ENCODE measurements at places on chromosomes 16 and 17.

GRCh38 chr17:15109608-15110007 is 155.5 kb downstream of the PMP22 start:
- DNase-seq = no peak

DNA sequence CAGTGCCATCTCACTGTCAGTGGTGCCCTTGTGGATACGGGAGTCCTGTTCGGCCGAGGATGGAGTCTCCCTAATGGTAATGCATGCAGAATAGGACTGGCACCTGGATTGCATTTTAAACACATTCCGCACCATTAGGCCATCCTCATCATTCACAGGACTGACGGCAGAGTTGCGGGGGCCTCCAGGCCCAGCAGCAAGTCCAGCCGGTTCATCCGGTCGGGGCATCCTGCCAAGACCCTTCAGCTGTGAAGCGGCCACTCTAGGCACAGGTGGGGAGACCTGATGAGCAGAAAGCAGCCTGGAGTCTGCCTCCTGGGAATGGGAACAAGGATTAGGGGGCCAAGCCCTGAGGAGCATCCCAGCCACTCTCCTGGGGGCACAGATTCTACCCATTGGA is 90.3 kb upstream of the XYLT1 start:
- DNase-seq = no peak

GRCh38 chr17:61352781-61353491 is 46.7 kb upstream of the TBX2 start:
- no peak for DNase-seq

GRCh38 chr17:36647636-36648035 is 46.3 kb downstream of the MRM1 start:
- no peak for DNase-seq

DNA sequence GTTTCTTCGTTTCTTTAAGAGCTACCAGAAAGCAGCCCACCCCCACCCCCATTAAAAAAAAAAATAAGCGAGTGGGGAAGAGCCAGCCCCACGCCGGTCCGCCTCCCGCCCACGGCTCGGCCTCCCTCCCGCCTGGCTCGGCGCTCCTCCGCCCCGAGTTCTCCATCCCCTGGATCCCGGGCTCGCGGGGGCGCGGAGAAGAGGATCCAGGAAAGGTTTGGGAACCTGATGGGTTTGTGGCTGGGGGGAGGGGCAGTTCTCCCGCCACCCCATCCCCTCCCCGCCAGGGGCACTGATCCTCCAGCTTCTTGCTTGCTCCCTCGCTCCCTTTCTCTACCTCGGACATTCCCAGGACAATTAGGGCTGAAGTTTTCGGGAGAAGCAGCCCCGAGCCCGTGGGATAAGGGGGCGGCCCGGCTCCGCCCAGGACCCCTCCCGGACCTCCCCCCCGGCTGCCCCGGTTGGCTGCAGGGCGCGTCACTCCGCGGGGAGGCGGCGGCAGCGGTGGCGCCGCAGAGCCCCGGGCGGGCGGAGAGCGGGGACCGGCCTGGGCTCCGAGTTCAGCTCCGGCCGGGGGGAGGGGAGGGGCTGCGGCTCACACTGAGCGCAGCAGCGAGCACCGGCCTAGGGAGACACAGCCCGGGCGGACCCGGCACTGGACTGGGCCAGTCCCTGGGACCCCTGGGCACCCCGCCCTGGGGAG is 1.0 kb upstream of the SALL1 start:
- DNase-seq = no peak

GRCh38 chr17:77892031-77892430 is 66.5 kb upstream of the TNRC6C start:
- no peak for DNase-seq

GRCh38 chr17:81523402-81524038 is 4.7 kb upstream of the FSCN2 start:
- no peak for DNase-seq

DNA sequence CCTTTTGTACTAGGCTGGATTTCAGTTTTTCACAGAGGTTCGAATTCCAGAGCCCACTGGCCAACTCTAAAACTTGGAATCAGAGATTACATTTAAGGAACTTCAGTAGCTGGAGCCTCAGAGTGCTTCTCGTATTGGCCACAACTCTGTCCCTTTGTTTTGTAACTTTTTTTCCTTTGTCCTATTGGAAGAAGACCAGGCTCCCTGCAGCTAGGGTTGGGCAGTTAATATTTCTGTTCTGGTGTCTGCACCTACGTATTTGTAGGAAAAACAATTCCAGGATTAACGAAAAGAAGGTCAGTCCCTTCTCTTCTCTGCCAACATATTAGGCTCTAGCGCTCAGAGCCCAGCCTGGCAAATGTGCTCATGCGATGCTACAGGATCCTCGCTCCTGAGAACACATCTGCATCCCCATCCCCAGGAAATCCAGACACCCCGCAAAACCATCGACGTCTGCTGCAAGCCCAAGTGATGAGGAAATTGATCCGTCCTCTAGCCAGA is 1.9 kb downstream of the CDH11 start:
- no peak for DNase-seq

DNA sequence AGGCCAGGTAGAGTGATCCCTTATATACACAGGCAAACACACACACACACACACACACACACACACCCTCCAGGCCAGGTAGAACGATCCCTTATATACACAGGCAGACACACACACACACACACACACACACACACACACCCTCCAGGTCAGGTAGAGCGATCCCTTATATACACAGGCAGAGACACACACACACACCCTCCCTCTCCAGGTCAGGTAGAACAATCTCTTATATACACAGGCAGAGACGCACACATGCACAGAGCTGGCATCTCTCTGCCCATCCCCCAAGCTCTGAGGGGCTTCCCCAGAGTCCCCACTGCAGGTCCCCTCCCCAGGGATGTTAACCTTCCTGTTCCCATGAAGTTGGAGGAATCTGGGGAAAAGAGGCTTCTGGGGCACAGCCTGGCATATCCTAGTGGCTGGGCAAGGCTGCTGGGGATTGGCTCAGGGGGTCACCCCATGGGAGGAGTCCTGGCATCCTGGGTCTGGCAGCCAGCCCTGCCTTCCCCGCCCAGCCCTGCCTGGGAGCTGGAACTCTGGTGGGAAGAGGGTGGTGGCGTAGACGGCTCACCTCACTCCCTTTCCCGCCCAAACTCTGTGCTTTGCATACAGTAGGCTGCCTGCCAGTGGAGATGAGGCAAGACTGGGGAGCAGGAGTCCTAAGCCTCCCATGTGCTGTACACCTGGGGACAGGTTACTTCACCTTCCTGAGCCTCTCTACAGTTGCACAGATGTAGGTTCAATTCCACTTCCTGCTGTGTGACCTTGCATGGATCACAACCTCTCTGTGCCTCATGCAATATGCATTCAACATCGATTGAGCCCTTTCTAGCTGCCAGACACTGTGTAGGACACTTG is 41.8 kb downstream of the TEKT5 start:
- no peak for DNase-seq

DNA sequence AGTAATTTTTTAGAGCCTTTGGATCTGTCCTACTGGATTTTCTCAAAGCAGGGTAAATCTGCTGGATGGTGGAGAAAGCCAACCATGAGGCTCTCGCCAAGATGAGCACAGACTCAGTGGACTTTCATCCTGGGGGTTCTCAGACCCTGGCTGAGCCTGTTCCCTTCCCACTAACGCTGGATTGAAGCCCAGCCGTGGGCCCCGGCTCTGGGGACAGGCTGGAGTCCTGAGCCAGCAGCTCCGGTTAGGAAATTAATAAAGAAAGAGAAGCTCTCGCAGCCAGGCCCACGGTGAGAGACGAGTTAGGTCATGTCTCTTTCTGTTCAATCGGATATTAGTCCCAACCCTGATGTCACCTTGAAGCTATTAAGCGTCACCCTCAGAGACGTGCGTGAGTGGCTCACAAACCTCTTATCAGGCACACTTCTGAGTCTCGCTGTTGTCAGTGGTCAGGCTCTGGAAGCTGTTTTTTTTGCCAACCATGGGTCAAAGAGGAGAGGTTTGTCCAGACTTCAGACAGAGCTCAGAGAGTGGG is 27.1 kb downstream of the MEOX1 start:
- no peak for DNase-seq

DNA sequence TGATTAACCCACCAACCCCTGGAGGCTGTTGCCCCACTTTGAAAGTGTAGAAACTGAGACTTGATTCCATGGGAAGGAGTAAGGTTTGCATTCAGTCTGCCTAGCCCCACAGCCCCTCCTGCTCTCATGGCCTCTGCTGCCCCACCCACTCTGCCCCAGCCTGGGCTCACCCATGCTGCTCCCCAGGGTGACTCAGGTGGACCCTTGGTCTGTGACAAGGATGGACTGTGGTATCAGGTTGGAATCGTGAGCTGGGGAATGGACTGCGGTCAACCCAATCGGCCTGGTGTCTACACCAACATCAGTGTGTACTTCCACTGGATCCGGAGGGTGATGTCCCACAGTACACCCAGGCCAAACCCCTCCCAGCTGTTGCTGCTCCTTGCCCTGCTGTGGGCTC is 6.5 kb downstream of the PRSS41 start:
- no peak for DNase-seq

DNA sequence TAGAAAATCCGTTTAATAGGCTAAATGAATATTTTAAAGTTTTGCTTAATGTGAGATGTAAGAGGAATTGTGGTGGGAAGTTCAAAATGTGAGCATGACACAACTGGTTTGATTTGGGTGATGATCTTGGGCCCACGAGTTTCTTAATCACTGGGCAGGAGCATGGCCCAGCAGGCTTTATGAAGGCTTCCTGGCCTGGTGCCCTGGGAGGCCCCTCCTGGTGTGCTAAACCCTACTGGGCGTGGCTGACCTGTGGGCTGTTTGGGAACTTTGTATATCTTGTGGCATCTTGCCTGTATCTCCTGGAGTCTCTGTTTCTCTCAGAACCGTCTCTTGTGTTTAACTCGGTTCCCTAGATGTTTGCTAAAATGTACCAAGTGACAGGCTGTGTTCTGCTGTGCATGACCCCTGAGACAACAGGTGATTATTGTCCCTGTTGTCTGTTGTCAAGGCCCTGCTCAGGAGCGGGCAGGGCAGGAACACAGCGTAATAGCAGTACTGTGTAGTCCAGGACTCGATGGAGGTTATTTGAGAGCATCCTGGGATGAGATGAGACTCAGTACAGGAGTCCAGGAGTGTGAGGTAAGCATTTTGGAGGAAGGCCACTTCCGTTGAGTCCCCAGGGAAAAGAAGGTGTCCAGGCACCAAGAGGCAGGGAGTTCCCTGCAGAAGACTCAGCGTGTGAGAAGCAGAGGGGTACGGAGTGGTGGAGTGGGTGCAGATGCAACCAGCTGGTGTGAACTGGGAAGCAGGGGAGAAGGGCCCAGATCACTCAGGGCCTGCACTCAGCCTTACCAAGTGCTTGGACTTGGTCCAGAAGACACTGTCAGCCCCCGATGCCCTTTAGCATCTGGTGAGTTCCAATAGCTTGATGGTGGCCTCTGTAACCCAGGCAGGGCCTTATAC is 48.5 kb downstream of the B9D1 start:
- no peak for DNase-seq

DNA sequence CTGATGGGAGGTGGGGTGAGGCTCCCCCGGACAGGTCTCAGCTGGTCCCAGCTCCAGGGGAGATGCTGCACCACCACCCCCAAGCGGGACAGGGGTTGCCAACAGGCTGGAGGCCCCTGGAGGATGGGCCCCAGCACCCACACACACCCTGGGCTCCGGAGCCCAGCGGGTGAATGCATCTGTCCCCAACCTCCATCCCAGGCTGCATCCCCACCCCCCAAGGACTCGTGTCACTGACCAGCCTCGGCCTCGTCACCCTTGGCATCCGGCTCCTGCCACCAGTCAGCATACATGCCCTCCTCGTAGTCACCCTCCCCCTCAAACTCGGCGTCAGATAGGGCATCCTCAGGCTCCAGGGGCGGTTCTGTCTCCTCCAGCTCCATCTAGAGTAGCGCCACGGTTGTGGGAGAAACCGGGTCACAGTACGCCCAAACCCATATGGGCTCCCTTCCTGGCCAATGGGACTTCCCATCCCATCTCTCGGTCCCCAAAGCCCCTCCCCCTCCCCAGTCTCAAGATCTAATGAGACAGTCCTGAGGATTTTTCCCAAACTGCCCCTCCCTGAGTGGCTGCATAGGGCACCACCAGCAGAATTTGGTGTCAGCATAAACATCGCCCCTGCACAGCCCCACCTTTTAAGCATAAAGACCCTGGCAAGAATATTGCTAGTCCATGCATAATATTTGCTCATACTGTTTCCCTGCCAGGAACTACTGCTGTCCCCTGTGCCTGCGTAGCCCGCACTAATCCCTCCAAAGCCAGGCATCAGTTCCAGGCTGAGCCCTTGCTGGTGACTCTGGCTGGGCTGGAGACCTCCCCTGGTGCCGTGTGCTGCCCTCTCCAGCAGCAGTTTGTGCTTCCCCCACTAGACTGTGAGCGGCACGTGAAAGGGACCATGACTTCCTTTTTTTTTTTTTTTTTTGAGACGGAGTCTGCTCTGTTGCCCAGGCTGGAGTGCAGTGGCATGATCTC is 8.4 kb downstream of the P3H4 start:
- no peak for DNase-seq

All from CD4-positive, alpha-beta T cell treated with Interleukin-17A for 4 hours (primary cell).